ENCODE measurements at places on chromosomes 7 and 10.

DNA sequence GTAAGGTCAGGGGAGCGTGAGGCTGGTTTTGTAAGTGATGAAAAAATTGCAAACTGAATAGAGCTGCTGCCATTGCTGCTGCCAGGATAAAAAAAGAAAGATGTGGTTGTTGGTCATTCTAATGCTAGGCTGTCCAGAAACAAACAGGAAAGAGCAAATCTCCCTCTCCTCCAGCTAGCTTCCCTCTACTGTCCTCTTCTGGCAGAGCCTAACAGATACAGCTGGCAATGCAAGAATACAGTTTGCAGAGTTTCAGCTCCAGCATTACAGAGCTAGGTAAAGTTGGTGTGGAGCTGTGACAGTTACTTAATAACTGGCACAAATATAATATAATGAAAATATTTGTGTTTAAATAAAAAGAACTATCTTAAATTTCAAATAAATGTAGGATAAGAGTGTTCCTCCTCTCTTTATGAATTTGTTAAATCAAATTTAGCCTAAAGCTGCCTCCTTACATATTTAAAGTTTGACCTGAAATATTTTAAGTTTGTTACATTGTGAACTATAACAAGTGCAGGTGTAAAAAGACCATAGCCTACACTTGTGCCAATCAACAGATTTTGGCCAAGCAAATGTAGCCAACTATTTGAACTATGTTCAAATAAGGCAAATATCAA is 407.7 kb downstream of the SH2D4B start:
- no peak overlapping the region for H3K4me3 ChIP-seq
- H3K27ac ChIP-seq: no peak overlapping the region
- peaks cover 2% of the 10 kb centered on the region for H3K27me3 ChIP-seq
- DNase-seq: no peak
- no peaks in the 10 kb centered on the region for H3K36me3 ChIP-seq

GRCh38 chr10:133124357-133125211 is 35.4 kb upstream of the KNDC1 start:
- no peak for DNase-seq
- peaks cover 4% of the 10 kb centered on the region for H3K27me3 ChIP-seq
- no peaks in the 10 kb centered on the region for H3K36me3 ChIP-seq
- no peak overlapping the region for H3K27ac ChIP-seq
- no peak overlapping the region for H3K4me3 ChIP-seq

- H3K27ac ChIP-seq: no peak overlapping the region
- H3K4me1 ChIP-seq: no peaks in the 10 kb centered on the region
- no peaks in the 10 kb centered on the region for H3K27me3 ChIP-seq
- no peak overlapping the region for H3K4me3 ChIP-seq
Observed at GRCh38 chr10:63935705-63936104, 414.5 kb downstream of the REEP3 start.

GRCh38 chr7:68147614-68148238 is 1151.1 kb downstream of the TYW1 start:
- DNase-seq: no peak
- no peaks in the 10 kb centered on the region for H3K4me1 ChIP-seq
- no peak overlapping the region for H3K27ac ChIP-seq
- H3K36me3 ChIP-seq: no peaks in the 10 kb centered on the region
- H3K4me3 ChIP-seq: no peak overlapping the region

DNA sequence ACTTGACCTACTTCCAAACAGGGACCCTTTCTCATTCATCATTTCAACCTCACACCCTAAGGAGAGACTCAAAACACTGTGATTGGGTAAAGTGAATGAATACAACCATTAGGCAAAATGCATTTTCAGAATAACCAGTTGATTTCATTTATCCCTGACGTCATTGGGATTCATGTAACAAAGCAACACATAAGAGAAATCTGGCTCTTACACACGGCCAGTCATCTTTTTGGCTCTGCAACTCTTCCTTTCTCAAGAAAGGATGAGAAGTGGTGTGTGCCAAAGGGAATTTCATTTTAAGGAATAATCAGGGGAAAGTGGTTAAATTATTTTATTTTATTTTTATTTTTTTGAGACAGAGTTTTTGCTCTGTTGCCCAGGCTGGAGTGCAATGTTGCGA is 83.1 kb downstream of the CPVL start:
- H3K4me1 ChIP-seq: no peaks in the 10 kb centered on the region
- no peaks in the 10 kb centered on the region for H3K36me3 ChIP-seq
- H3K4me3 ChIP-seq: no peak overlapping the region
- H3K27me3 ChIP-seq: peaks cover 2% of the 10 kb centered on the region
- no peak overlapping the region for H3K27ac ChIP-seq

- peaks cover 4% of the 10 kb centered on the region for H3K4me1 ChIP-seq
- no peak overlapping the region for H3K27ac ChIP-seq
- peaks cover 19% of the 10 kb centered on the region for H3K27me3 ChIP-seq
- no peak overlapping the region for H3K4me3 ChIP-seq
- no peaks in the 10 kb centered on the region for H3K36me3 ChIP-seq
Observed at GRCh38 chr10:72943498-72944234, 10.9 kb downstream of the PLA2G12B start.

DNA sequence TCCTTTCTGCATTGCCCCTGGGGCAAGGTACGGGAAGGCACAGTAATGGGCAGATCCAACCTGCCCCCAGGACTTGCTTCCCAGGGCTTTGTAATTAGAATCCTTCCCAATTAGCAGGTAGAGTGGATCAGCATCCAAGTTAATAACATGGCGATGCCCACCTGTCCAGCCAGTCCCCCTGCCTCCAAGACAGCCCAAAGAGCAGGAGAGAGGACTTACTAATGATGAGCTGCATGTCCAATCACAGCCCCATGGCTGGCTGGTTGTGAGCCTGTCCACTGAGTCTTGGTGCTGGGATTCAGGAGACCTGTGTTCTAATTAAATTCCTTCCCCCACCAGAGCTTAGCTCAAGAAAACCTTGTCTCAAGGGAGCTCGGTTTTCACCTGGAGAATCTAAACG is 49.0 kb downstream of the RPS24 start:
- DNase-seq: no peak
- H3K4me3 ChIP-seq: no peak overlapping the region
- no peak overlapping the region for H3K27ac ChIP-seq
- H3K36me3 ChIP-seq: no peaks in the 10 kb centered on the region

- H3K36me3 ChIP-seq: no peaks in the 10 kb centered on the region
- DNase-seq: no peak
- no peak overlapping the region for H3K27ac ChIP-seq
- H3K27me3 ChIP-seq: no peaks in the 10 kb centered on the region
Observed at GRCh38 chr10:131849591-131850382, 51.0 kb upstream of the PPP2R2D start.

GRCh38 chr7:105648561-105649401 is 67.5 kb upstream of the EFCAB10 start:
- peaks cover 17% of the 10 kb centered on the region for H3K36me3 ChIP-seq
- H3K27me3 ChIP-seq: no peaks in the 10 kb centered on the region
- DNase-seq: no peak

- H3K27ac ChIP-seq: no peak overlapping the region
- DNase-seq: no peak
- no peak overlapping the region for H3K4me3 ChIP-seq
- H3K36me3 ChIP-seq: no peaks in the 10 kb centered on the region
Observed at GRCh38 chr10:12667052-12667451, 317.7 kb downstream of the CAMK1D start.
